Activated gamma-delta T cell treated with anti-CD3 and anti-CD28 coated beads, Interleukin-2, amount 50 U/mL, for 16 hours (primary cell): ENCODE measurements at places on chromosomes 2 and 18.

- DNase-seq, result no peak
These were observed 427.3 kb upstream of the HS6ST1 start for GRCh38 chr2:128745946-128746345.

DNA sequence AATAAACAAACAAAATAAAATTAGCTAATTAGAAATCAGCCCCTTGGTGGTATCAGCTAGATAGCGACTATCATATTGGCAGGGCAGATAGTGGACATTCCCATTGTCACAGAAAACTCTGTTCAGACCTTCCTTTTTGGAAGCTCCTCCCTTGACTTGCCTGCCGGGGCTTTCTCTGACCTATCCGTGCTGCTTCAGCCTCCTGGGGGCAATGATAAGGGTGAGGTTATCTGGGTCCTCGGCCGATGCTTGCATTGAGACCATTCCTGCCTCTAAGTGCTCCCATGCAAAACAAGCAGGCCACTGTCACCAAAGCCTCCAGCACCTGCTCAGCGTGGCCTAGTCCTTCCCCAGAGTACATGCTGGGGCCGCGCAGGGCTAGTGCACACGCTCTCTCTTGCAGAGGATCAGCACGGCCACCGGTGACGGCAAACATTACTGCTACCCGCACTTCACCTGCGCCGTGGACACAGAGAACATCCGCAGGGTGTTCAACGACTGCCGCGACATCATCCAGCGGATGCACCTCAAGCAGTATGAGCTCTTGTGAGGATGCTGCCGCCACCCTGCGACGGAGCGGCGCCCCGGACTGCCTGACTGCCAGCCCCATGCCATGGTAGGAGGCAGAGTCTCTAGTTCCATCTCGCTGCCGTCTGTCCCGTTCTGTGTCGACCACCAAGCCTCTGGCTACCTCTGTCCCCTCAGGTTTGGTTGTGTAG lies 27.4 kb downstream of the MPPE1 start:
- no peak for DNase-seq

DNA sequence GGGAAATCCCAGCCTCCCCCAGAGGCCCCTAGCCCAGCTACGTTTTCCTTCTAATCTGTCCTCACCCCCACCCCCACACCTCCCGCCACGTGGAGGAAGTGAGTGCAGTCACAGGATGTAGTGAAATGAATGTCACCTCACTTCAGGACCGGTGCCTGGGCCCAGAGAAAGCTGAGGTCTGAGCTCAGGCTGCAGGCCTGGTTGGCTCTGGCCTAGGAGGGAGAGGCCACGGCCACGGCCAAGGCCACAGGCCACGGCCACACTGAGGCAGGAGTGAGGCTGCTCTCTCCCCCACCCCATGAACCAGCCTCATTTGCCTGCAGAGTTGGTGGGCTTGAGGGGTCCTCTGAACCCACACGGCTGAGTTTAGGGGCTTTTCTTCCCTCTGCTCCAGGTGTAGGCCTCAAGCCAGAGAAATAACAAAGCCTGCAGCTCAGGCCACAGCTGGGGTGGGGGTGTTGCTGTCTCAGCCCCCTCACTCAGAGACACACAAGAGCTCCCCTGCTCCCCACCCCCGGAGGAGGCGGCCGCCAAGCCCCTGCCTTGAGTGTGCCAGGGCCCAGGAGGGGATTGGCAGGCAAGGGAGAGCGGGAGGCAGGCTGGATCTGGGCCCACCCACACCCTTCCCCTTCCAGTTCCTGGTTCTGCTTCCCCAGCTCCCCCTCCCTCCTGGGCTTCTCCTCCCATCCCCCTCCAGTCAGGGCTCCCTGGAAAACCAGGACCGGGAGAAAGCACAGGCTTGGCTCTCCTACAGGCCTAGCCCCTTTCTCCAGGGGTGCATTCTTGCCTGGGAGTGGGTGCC lies 27.0 kb downstream of the DNMT3A start:
- peak; percentile 76 for DNase-seq

GRCh38 chr2:240962300-240963064 lies 35.9 kb upstream of the SNED1 start:
- DNase-seq, result no peak

DNA sequence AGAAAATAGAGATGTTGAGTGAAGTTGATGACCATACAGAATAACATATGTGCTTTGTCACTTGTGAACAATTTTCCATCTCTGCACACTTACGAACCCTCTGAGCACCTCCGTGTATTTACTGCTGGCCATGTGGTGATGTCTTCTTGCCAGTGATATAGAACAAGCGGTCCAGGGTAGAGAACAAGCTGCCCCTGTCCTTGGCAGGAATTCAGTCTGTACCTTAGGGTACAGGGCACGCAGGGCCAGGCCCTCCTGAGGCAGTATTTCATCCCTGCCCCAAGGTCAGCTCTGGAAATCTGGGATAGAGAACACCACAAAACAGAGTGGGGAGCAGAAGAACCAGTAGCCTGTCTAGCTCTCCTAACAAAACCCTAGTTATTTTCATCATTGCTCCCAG lies 44.6 kb downstream of the CDCA7 start:
- no peak for DNase-seq

- DNase-seq, result no peak
These were observed 219.2 kb downstream of the SH3RF3 start for GRCh38 chr2:109348190-109348589.

- no peak for DNase-seq
These were observed 242.6 kb upstream of the RAB12 start for GRCh38 chr18:8366656-8367055.

GRCh38 chr18:22839340-22839821 lies 93.7 kb upstream of the RBBP8 start:
- no peak for DNase-seq

DNA sequence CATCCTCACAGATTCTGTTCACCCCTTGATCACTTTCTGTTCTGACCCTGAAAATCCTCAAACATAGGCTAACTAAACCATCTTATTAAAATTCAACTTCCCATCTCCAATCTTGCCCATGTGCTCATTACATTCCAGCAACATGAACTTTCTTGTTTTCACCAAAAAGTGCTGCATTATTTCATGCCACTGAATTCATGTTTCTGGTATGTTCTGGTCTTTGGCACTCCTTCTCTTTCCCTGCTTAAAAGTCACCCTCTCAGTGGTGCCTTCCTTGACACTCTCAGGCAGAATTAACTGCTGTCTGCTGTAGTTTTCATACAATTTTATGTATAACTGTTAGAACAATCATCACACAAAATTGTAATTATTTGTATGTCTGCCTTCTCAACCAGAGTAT lies 247.7 kb upstream of the RBMS1 start:
- DNase-seq, result no peak

GRCh38 chr2:156437272-156437930 lies 1.2 kb downstream of the GPD2 start:
- no peak for DNase-seq

DNA sequence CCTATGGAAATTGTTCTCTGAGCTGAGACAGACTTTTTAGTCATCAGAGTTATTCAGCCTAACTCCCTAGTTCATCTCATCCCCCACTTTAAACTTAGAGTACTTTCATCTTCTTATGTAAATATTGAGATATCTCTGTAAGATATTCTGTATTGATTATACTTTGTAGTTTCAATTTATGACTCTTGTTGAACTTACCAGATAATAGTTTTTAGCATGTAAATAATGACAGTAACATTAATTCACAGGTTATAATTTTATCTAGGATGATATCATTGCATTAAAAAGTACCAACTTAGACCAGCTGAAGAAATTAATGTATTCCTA lies 14.8 kb upstream of the EIF2AK2 start:
- no peak for DNase-seq

- DNase-seq, result no peak
These were observed 277.5 kb downstream of the PRKCE start for GRCh38 chr2:45928946-45929345.

DNA sequence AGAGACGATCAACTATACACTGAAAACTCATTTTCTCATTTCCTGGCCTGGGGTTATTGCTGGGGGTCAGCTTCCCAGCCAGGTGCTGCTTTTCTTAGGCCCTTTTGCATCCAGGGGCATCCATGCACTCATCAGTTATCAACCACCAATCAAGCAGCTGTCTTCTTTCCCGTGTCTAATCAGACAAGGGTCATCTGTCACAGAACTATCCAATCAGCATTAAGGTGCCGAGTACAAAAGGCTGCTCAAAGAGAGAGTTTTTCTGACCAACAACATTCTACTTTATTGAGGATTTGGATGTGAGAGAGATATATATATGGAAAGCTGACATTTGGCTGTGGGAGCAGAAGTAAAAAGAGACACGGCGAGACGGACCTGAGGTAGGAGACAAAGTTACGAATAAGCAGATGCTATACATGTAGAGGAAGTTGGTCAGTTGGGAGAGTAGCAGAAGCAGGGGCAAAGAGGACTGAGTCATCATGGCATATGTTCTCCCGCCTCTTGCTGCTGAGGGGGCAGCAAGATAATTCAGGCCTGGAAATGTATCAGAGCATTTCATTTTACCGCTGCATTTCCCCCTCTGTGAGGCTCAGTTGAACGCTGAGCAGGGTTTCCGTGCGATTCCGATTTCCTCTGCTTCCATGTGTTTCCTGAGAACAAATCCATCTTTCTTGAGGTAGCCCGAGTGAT lies 129.3 kb downstream of the NUP35 start:
- DNase-seq, result no peak

DNA sequence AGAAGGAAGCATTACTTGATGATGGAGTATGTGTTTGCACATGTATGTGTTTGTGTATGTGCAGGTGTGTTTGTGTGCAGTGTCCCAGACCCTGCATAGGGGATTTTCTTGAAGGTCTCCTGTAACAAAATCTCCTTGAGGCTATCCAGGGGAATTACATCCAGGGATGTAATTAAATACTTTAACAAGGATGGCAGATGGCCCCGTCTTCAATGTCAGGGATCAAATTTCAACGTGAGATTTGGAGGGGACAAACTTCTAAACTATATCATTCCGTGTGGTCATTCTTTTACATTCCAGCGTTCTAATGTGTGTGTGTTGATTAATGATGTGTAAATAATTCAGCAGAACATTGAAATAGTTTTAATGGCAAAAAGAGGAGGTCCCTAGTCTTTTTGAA lies 3.3 kb downstream of the UGT1A9 start:
- DNase-seq, result no peak
